Effector CD8-positive, alpha-beta T cell (primary cell): ENCODE measurements at places on chromosomes 7 and 10.

GRCh38 chr10:107579970-107580369 lies 415.5 kb upstream of the SORCS1 start:
- no peak for DNase-seq

DNA sequence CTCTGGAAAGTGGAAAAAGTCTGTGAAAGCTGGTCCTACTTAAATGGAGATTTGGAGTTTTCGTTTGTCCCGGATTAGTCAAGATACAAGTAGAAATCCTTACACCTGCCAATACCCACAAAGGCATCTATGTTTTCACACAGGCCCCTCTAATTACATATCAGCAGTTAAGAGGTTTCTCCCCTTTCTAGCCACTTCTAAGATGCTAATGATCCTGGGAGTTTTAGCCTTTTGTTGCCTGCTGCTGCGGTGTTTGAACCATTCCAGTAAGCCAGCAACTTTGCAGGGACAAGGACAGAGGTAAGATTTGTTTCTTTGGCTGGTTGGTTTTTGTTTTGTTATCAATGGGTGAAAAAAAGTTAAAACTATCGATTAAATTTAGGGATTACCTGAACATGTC lies 5.8 kb upstream of the C1QL3 start:
- no peak for DNase-seq

DNA sequence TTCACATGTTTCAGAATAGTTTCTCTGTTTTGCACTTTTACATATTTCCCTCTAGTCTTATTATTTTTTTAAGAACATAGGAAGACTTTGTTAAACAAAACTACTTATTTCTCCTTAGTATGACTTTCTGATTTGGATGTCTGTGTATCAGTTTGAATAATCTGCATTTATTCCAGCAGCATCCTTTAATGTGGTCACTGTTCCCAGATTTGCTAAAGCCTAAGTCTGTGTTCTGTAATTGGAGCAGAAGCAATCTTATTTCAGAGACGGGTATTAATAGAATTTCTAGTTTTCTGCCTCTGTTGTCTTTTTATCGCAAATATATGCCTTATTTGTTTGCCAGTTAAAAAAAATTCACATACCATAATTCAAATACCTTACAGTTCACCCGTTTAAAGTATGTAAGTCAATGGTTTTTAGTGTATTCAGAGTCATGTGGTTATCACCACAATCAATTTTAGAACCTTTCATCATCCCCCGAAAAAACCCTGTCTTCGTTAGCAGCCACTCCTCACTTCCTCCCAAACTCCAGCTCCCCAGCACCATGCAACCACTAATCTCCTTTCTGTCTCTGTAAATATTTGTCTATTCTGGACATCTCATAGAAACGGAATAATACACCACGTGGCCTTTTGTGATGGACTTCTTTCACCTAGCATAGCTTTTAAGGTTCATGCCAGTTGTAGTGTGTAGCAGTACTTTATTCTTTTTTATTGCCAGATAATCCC lies 58.7 kb downstream of the INPP5F start:
- no peak for DNase-seq

GRCh38 chr7:39164887-39165286 lies 187.2 kb downstream of the POU6F2 start:
- DNase-seq: no peak

DNA sequence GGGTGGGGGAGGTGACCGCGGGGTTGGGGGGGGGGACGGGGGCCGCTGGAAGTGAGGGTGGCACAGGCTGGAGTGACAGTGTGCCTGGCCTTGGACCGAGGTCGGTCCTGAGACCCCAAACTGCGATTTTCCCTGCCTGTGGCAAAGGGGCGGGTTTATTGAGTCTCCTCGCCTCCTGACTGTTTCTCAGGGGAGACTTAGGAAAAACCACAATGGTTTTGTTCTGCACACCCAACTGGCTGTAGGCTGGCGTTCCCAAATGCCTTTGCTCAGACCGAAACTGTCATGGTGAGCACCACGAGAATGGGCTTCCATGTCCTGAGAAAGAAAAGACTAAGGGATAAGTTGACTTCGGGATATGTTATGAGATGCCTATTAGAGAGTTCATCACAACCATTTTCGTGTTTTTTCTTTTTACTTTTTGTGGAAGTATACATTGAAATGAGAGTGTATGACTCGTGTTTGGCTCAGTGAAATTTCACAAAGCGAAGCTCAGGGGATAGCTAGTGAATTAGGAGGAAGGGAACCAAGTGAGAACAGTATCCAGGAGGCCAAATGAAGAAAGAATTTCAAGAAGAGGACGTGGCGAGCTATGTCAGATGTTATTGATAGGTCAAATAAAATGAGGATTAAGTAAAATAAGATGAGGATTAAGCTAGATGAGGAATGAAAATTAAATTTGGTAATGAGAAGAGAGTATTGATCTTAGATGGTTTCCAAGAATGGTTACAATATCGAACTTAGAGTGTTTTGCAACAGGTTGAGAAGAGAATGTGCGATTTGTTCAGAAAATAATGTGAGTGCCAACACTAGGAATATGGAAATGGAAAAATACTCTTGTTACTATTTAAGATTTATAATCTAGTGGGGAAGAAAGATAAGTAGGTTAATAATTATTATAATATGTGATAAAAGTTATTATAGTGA lies 918 bp downstream of the NET1 start:
- no peak for DNase-seq

- no peak for DNase-seq
Measured at GRCh38 chr10:129922598-129923123, 41.4 kb downstream of the EBF3 start.

- DNase-seq: no peak
Measured at GRCh38 chr10:15725603-15726002, 5.9 kb upstream of the ITGA8 start.

DNA sequence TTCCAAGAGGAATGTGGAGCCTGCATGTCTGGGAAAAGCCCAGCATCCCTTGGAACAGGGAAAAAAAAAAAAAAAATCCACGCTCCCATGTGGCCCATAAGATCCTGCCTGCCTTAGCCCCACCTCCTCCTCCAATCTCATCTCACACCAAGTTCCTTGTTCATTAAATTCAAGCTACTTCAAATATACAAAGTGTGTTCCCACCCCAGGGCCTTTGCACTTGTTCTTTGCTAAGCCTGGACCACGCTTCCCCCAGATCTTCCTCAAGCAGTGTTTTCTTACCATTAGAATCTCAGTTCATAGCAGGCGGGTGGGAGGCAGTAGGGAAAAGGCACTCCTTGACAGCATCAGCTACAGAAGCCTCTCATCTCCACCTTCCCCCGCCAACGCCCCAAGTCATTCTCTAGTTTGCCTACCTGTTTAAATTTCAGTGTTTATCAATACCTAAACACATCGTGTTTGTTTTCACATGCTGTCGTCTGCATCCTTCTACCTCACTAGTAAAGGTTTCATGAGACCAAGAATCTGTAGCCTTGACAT lies 262.8 kb downstream of the FGFR2 start:
- no peak for DNase-seq

DNA sequence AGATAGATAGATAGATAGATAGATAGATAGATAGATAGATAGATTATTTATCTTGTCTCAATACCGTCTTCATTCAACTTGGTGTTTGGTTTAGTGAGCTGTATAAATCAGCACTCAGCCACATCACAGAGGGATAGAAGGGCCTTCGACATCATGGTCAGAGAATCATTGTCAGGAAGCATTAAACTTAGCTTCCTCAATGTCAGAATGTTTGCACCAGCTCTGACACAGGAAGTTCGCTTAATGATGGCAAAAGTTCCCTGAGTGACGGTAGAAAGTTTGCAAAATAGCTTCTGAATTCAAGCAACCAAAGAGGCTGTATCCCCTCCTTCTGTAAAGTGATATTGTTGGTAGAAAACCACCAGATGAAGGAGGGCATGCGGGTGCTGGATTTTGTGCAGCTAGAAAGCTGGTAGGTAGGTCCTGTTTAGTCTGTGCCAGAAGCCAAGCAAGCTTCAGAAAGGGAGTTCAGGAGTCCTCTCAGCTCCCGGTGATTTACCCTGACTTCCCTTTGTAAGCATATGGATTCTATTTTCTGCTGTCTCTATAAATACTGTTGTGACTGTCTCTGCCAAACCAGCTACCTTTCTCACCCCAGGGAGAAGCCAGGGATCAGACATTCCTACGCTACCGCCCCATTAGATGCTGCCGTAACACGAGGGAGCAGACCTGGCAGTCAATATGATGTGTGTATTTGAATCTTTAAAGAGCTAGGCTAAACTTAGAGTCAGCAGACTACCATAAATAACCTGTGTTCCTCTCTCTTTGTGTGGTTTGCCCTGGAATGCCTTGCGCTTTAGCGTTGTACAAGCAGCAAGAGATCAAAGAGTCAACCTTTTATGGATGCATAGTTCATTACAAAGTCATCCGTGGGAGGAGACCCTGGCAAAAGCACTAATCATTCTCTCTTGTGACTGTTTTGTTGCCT lies 200.5 kb upstream of the KIAA1217 start:
- no peak for DNase-seq

GRCh38 chr7:16023046-16023445 lies 336.6 kb upstream of the MEOX2 start:
- no peak for DNase-seq

GRCh38 chr7:143223784-143224183 lies 1.9 kb downstream of the TAS2R40 start:
- DNase-seq: no peak

GRCh38 chr10:5559642-5560141 lies 34.9 kb downstream of the CALML3 start:
- no peak for DNase-seq

DNA sequence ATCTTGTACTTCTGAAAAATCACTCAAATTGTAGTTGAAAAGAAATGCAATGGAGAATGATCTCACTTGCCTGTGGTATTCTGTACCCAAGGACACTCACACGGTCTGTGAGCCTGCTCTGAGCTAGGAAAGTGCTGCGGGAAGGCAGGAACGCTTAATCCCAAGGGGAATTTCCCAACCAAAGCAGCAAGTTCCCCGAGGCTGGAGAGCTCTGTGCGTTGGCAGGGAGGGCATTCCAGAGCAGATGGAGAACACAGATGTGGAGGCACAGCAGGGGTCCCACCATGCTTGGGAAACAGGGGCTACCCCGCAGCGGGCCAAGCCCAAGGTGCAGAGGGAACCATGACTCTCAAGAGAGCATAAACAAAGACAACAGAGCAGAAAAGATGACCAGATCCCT lies 13.6 kb downstream of the SVIL start:
- no peak for DNase-seq

DNA sequence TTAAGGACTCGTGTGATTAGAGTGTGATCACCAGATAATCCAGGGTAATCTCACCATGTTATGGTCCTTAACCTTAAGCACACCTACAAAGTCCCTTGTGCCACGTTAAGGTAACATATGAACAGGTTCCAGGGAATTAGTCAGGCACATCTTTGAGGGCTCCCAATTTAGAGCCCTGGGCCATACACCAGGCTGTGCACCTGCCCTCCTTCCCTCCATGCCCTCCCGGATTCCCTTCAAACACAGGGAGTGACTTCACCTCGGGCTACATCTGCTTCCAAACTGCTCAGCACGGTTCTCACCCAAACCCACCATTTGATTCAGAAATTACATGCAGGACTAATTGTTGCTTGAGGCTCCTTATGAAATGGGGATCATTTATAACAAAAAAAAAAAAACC lies 93.9 kb upstream of the HABP2 start:
- no peak for DNase-seq

DNA sequence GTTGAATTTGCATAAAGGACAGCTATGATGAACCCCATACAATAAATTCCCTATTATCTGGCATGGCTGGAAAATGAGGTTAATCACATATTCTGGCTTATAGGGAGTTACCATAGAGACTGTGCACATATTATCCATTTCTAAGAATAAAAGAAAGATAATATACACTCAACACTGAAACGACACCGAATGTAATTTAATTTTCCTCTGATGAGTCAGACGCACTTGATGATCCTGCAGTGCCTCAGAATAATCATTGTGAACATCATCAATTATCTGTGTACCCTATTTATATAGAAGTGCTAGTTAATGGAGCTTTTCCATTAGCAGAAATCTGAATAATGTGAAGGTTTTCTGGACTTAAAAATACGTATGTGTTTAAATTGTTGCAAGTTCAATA lies 60.2 kb downstream of the SGCE start:
- no peak for DNase-seq

GRCh38 chr7:36048141-36048901 lies 104.7 kb upstream of the EEPD1 start:
- DNase-seq: no peak
